ENCODE measurements at places on chromosomes 12 and 14.

DNA sequence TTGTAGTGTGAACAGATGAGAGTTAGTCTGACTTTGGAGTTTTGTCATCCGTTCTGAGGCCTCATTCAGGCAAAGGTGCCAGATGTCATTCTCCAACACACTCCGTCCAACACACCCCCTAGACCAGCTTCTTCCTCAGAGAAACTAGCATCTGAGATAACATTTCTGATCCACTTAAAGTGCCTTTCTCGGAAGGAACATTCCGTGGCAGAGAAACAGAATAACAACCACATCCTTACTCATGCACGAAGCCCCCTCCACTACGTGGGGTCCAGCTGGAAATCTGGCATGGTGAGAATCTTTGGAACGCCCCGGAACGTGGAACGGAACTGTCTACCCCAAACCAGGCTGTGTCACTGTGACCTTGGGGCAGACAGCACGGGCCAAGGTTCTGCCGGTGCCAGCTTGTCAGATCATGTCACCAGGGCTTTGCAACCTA, 17.0 kb upstream of the BCL7A start:
- DNase-seq, result no peak

- DNase-seq, result no peak
These were observed 14.1 kb downstream of the KLRF2 start for GRCh38 chr12:9895215-9895971.

DNA sequence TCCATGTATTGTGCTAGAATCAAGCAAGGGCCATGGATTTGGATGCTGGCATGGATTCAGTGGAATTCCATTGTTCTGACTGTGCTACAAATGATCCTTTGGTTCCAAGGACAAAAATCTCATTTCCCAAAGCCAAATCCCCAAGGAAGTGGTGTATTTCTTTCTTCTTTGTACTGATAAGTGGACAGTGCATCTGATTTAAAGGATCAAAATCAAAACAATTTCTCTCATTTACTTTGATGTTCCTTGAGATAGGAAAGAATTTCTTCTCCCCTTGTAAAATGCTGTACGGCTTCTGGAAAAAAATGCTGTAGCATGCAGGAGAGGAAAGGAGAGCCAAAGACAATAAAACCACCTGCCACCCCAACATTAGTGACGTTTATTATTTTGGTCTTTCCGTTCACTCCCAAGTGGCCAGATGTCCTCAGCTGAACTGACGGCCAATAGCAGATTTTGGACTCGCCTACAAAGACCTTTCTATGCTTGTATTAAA, 185.7 kb downstream of the PRKD1 start:
- no peak for DNase-seq

GRCh38 chr12:16581416-16581815, 24.5 kb downstream of the LMO3 start:
- DNase-seq, result no peak

DNA sequence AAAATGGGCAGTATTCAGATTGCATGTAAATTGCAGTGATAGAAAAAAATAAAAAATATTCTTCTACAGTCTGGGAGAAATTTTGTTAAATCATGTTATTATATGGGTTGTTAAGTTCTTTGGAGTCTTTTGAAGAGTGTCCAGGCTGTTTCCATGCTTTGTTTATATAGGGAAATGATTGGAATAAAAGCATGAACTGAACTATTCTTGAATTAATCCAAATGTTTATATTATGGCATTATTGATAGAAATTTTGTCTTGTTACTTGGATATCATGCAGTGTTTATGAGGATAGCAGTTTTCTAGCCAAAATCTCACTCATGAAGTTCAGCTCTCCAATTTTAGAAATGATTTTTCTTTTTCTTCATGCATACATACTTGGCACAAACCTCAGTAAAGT, 108.2 kb upstream of the NAV3 start:
- DNase-seq, result no peak

DNA sequence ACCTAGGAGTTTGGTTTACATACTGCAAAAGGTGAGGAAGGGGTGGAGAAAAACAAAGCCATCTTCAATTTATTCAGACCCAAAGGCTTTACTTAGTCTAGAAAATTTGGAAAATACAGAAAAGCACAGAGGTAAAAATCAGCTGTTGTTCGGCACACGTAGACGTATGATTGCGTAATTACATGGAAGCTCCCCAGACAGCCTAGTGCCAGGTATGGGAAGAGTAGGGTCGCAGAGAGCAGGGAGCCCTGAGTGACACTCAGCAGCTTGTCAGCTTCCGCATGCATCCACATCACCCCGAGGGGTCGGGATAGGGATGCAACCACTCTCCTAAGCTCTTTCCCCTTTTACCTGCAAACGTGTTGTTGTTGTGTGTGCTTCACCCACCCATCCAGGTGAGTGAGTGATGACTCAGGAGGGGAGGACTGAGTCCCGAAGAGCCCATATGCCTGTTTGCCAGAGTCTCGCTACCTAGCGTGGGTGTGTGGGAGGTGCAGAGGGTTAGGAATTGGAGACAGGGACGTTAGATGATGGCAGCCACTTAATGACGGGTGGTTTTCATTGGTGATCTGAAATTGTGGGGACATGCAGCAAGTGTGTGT, 20.1 kb downstream of the PIWIL1 start:
- DNase-seq, result no peak

- DNase-seq, result peak; percentile 28
These were observed 845 bp upstream of the RARG start for GRCh38 chr12:53232646-53233461.

DNA sequence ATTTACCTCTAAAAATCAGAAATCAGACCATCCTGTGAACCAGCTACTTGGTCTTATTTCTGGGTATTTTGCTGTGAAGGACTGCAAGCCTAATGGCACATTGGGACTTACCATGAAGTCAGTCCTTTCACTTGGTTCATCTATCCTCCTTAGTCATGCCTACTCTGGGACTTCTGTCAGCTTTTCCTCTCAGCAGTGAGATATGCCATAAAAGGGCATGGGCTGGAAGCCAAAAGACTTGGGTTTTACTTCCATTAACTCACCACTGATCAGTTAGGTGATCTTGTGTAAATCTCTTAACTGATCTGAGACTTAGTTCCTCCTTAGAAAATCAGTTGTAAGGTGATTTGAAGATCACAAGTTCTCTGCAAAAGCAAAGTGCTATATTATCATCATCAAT, 116.5 kb downstream of the PAH start:
- no peak for DNase-seq

- DNase-seq, result no peak
These were observed 36.4 kb upstream of the GXYLT1 start for GRCh38 chr12:42180990-42181596.

DNA sequence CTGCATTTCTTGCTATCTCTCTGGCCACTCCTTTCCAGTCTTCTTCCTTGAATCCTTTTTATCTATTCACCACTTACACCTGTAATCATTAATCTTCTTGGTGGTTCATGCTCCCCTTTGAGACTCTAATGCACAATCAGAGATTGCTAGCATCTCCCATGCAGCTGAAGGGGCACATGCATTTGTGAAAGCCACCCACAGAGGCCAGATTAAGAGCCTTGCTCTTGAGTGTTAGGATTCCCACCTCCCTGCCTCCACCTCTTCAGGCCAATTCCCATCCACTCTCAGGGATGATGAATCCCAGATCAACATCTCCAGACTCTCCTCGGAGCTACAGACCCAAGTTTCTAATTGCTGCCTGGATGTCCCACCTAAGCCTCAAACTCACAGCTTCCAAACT, 19.4 kb upstream of the KRT18 start:
- DNase-seq, result no peak

GRCh38 chr12:107610021-107610859, 75.4 kb upstream of the PWP1 start:
- DNase-seq, result no peak

All from T-helper 22 cell (primary cell).